Globus pallidus (tissue), 1 donor: ENCODE measurements at places on chromosomes 1 and 21.

DNA sequence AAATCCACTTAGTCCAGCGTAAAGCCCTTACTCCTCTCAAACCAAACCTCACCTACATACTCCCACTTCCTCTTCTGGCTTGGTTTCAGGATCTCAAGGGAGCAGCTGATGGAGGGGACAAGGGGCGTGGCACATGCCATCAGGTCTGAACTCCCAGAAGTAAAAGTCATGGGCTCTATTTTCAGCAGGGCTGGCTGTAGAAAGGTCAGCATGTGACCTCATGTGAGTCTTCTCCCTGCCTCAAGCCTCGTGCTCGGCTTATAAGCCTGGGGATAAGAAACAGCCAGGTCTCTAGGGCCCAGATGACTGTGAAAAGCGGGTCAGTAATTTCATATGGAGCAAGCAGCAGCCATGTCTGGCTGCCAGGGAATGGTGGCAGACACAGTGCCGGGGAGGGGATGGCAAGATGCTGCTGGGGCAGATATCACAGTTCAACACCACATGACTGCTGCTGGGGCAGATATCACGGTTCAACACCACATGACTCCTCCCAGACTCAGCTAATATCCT lies 227.9 kb downstream of the KCNH1 start:
- DNase-seq = no peak

GRCh38 chr1:221457685-221458446 lies 284.0 kb downstream of the DUSP10 start:
- DNase-seq = no peak

DNA sequence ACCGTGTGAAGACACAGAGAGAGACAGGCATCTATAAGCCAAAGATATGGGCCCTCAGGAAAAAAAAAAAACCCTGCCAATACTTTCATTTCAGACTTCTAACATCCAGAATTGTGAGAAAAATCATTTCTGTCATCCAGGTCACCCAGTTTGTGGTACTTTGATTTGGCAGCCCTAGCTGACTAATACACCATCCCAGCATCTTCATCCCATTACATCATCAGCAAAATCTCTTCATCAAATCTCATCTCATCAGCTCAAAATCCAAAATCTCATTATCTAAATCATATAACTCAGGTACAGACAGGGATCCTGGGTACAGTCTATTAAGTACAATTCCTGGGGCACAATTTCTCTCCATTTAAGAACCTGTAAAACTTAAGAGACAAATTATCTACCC lies 51.9 kb upstream of the GJA8 start:
- DNase-seq = no peak

GRCh38 chr1:68228851-68229250 lies 3.5 kb downstream of the WLS start:
- DNase-seq = no peak

- no peak for DNase-seq
Measured at GRCh38 chr1:2282556-2283270, 54.6 kb downstream of the SKI start.

- no peak for DNase-seq
Measured at GRCh38 chr1:173995475-173995874, 26.7 kb downstream of the RC3H1 start.

DNA sequence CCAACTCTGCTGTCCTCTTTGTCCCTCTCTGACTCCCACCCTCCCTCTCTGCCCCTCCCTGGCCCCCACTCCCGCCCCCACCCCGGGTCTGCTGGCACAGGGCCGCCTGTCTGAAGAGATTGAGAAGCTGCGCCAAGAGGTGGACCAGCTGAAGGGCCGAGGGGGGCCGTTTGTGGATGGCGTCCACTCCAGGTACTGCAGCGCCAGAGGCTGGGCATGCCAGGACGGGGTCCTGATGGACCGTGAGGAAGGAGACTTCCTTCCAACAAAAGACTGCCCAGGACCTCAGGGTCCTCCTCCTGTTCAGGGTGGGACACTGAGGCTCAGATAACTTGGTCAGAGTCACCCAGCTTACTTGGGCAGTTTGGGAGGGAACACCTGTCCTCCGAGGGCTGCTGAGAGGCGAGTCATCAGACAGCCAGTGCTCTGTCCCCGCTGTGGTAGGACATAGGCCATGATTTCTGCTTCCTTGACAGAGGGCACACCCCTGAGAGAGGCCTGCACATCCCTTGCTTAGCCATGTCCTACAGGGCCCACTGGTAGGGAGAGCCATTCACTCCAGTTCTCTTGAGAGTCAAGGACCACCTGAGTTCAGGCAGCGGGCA lies 23.4 kb downstream of the PPFIA4 start:
- no peak for DNase-seq

- no peak for DNase-seq
Measured at GRCh38 chr1:58573705-58574591, 3.1 kb downstream of the TACSTD2 start.

DNA sequence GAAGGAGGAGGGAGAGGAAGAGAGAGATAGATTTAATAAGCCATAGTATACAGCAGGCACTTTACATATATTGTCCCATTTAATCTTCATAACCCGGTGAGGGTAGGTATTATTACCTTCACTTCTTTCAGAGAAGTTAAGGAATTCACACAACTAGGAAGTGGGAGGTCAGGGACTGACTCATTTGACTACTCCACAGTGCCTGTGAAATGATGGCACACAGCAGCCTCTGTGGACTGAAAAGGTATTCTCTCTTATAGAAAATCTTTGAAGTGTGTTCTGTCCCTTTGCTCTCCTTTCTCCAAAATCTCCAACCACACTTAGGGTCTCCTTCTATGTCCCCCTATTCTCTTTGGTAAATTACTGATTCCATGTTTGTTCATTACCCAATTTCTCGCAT lies 23.9 kb downstream of the PALMD start:
- no peak for DNase-seq

GRCh38 chr1:161287482-161288054 lies 22.2 kb downstream of the MPZ start:
- DNase-seq = no peak

GRCh38 chr21:45910155-45910547 lies 71.4 kb upstream of the COL6A1 start:
- DNase-seq = no peak

DNA sequence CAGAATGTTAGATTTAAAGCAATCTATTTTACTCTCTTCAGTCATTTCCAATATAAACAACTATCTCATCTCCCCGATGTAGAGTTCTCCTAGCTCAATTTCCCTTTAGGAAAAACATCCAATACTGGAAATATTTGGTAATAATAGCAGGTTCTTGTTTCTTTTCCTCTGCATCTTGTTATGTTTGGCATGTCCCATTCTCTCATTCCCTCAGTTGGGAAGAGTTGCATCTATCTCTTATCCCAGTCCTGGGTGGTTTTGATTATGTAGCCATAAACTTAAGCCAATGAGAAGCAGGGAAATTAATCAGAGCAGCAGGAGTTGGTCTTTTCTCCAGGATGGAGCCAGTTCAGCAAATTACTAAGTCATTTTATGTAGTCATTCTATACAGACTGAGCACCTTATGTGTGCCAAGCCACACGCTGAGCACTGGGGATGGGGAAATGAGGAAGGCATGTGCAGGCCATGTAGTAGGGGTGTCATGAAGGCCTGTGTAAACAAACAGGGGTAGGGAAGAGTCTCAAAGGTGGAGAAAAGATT lies 418.2 kb upstream of the NFIA start:
- no peak for DNase-seq

DNA sequence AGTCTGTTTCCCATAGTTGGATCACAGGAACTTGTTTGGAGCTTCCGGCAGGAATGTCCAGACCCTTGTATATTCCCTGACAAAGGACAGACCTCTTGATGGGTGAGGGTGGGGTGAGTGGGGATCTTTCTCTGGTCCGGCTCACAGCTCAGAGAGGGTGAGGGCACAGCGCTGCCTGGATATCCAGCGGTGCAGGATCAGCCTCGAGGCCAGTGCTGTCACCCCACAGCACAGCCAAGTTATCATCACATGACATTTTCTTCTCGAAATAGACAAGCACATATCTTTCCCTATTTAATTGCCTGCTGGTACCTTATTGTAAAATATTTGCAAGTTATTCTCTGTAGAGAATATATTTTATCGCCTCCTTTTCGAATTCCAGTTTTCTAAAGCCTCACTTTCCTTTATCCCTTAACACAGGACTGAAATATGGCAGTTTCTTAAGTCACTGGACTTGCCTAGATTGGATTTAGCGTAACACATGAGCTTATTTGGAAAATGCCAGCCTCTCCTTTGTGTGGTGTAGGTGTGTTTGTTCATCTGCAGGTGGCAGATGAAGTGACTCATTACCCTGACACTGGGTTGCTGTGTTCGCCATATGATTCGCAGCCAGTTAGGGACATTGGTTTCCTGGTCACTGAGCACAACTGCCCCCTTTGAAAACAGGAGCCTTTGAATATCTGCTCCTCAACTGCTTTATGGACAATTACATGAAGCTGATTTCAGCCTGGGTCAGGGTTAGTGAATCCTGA lies 21.4 kb downstream of the CLIC6 start:
- no peak for DNase-seq

- no peak for DNase-seq
Measured at GRCh38 chr1:235069577-235070563, 58.8 kb downstream of the TOMM20 start.

DNA sequence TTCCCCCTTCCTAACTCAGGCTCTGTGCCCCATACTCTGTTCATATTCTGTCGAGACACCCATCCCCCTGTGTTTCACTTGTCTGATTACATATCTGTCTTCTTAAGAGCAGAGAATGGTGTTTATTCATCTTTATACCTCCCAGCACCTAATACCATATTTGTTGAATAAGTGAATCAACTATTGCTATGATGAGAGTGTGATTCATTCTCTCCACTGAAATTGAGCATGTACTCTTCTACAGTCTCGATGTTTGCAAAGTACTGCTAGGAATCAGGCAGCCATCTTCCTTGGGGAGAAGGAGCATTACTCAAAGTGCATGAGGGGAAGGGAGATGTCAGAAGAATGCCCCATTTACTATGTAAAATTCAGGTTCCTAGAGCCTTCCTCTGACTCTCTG lies 27.0 kb downstream of the TBX15 start:
- no peak for DNase-seq

DNA sequence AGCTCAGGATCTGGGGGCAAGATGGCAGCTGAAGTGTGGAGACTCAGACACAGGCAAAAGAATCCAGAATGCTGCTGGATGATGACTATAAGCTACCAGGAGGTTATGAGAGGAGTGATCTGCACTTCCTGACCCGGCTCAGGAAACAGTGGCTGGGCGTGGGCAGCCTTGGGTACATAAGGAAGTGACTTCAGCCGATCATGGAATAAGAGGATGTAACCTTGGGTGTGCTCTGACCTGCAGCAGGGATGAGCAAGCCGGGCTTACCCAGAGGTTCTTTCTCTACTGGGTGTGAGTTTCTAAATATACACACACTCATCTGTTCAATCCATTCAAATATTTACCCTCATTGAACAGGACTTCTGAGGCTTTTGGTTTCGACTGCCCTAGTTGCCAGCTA lies 62.7 kb downstream of the CD34 start:
- no peak for DNase-seq

DNA sequence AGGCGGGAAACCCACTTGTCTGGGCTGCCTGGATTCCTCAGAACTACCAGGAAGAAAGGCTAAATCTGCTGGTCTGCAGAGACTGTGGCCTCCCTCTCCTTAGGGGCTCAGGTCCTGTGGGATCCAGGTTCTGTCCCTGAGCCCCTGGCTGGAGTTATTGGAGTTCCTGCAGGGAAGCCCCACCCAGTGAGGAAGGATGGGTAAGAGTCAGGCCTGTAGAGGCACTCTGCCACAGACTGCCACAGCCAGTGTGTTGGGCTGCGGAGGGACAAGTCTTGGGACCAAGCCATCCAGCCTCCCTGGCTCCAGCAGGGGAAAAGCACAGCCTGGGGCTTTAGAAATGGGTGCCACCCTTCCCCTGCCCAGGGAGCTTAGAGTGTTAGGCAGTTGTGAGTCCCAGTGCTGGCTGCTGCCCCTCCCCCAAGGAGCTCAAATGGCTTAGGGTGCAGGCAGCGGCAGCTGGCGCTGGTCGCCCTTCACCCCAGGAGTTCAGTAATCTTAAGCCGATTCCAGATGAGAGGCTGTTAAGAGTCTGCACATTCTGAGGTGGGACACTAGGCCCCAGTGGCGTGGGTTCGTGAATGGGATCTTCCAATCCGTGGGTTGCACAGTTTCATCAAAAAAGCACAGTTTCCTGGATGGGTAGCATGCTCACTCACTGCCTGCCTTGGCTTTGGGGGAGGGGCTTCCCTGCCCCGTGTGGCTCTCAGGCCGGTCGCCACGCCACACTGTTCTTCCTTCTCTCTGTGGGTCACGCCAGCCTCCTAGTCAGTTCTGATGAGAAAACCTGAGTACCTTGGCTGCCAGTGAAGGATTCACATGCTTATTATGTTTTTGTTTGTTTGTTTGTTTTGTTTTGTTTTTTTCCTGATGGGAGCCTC lies 57.6 kb upstream of the FMO3 start:
- no peak for DNase-seq

DNA sequence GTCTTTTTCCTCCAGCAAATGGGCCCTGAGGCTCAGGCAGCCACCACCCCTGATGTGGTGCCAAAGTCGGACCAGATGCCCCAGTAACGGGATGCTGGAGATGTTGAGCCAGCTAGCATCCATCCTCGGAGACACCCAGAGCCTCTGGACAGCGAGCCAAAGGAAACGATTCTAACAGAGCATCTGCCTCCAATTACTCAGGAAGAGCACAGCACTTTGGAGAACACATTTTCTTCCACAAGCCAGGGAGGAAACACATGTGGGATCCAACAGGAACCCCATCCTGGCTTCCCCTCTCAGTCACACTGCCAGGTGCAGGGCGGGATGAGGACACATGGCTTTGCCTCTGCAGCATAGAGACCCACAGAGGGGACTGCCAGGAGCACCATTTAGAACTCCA lies 44.9 kb downstream of the C1orf198 start:
- DNase-seq = peak; percentile 47

- no peak for DNase-seq
Measured at GRCh38 chr1:180994262-180994661, 28.4 kb downstream of the STX6 start.

- no peak for DNase-seq
Measured at GRCh38 chr1:46421739-46422138, 27.6 kb downstream of the FAAH start.

GRCh38 chr21:28554660-28555475 lies 437.8 kb downstream of the LTN1 start:
- no peak for DNase-seq

DNA sequence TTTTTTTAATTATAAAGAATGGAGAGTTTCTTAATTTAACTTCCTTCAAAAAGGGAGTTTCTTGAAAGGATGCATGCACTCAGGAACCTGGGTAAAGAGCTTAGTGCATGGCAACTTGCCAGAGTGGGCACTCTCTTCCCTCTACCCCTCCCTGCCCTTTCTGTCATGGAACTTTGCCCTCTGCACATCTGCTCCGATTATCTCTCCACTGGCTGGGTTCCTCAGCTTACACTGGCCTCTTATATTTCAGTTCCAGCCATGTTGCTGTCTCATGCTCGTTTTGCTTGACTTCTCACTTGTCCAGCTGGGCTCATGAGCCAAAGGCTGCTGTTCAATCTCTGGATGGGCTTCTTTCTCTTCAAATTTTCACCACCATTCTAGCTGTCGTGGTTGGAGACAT lies 87.0 kb downstream of the NCAM2 start:
- peak; percentile 76 for DNase-seq

GRCh38 chr1:229710746-229711145 lies 84.7 kb downstream of the URB2 start:
- no peak for DNase-seq

- DNase-seq = no peak
Measured at GRCh38 chr1:37028981-37029617, 5.2 kb downstream of the GRIK3 start.
